ENCODE measurements at places on chromosomes 11 and 22.

DNA sequence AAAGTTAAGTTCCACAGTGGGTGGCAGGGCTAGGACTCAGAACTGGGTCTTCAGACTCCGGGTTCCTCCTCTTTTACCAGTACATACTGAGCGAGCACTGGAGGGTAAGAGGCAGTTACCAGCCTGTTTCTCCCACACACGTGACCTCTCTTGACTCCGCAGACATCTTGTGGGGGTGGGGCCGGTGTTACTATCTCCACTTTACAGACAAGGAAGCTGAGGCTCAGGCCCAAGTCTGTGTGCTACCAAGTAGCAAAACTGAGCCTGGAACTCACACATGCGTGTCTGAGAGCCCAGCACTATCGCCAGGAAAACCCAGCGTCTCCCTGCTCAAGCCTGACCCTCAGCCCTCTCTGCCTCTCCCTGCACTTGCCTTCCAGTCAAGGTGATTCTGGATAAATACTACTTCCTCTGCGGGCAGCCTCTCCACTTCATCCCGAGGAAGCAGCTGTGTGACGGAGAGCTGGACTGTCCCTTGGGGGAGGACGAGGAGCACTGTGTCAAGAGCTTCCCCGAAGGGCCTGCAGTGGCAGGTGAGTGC is 16.0 kb upstream of the SMIM35 start:
- DNase-seq = no peak

DNA sequence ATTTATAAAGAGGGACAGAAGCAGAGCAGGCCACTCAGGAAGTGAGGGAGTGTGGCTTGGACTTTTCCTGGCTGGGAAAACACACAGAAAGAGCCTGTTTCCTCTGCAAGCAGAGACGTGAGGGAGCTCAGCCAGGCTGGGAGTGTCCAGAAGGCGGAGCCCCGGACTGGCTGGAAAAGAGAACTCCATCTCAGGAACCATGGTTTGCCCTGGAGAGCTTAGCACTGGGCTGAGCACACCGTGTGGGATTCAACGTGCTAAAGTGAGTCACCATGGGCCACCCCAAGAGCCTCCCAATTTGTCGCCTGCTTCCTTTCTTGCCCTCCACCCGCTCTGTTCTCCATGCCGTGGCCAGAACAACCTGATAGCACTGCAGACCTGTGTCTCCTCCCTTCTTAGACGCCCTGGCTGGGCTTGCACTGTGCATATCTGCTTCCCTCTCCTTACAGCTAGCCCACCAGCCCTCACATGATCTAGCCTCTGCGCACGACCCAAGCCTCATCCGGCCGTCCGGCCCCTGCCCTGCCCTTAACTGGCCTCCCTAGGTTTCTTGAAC is 51.8 kb downstream of the GALNT18 start:
- DNase-seq = no peak

DNA sequence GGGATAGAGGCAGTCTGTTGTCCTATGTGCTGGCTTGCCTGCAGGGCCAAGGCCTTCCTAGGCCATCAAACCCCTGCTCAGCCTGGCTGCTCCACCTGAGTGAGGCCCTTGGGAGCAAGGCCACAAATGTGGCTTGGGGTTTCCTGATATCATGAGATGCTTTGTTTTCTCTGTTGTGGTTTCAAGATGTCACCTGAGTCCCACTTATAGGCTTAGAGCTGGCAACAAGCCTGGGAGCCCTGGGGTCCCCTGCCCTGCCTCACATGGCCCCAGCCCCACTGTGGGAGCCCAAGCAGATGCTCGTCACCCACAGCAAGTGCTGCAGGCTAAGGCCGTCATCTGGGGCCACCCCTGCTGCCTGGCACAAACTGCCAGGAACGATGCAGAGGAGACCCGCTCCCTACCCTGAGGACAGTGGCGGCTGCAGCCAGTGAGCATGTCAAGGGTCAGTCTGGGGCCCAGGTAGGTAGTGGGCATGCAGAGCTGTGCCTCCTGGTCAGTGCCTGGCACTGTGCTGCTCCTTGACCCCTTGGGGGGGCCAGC is 75.4 kb upstream of the KCNQ1OT1 start:
- DNase-seq = no peak

DNA sequence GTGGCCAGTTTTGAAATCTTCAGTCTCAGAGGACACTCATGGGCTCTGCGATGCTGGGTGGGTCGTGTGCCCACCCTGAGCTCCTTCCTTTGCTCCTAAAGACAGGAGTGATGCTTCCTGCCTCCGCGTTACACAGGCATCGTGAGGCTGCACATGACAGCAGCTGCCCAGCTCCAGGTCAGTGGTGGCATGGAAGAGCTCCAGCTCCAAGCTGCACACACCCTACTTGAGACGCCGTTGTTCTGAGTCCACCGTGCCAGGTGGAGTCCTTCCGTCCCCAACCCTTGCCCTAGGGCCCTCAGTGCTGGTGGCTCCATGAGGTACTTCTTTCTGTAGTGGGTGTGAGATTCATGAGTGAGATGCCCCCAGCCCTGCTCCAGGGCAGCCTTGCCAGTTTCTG is 794.1 kb downstream of the BRD1 start:
- no peak for DNase-seq

All from activated T-cell treated with anti-CD3 and anti-CD28 coated beads for 1 hour (primary cell).